ENCODE measurements at places on chromosomes 6 and 20.

- peak; percentile 92 for DNase-seq
Measured at GRCh38 chr6:28443112-28443773, at the start of gene ZSCAN23. Gene ZSCAN23, minus strand, starts transcription at chr6:28443491. Its CDS starts 7,225 bp downstream, at chr6:28436266.

GRCh38 chr6:138431256-138432062 is 27.4 kb downstream of the HEBP2 start:
- DNase-seq = no peak

DNA sequence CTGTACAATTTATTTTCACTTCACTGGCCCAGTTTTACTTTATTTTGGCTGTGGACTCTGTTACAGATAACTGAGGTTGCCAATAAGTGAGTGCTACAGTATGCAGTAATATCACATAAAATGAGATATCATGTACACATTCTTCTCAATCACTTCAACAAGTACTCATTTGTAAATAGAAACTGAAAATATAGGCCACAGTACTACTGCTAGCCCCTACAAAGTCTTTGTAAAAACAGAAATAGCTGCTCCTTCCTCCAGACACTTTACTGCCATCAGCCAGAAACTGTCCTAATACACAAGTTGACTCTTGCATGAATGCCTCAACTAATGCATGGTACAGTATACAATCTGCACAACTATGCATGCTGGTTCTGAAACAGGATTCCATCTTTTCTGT is 9.2 kb downstream of the DTNBP1 start:
- no peak for DNase-seq

- DNase-seq = no peak
Measured at GRCh38 chr20:8811801-8812594, 256.9 kb upstream of the PLCB4 start.

GRCh38 chr6:16483315-16483875 is 245.0 kb downstream of the GMPR start:
- no peak for DNase-seq

DNA sequence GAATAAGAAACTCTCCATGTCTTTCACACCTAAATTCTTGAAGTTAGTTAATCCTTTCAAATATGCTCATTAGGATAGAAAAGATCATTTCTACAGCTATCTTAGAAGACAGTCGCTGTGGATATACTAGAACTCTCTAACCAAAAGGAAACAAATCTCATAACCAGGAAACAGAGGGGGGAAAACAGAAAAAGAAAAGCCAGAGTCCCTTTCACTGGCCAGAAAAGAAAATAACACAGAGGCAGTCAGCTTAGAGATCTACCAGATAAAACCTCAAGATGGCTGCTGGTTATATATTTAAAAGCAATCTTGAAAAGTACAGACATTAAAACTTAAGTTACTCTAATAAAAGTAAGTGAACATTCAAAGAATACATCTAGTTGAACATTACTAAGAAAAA is 19.6 kb downstream of the NUP153 start:
- DNase-seq = no peak

DNA sequence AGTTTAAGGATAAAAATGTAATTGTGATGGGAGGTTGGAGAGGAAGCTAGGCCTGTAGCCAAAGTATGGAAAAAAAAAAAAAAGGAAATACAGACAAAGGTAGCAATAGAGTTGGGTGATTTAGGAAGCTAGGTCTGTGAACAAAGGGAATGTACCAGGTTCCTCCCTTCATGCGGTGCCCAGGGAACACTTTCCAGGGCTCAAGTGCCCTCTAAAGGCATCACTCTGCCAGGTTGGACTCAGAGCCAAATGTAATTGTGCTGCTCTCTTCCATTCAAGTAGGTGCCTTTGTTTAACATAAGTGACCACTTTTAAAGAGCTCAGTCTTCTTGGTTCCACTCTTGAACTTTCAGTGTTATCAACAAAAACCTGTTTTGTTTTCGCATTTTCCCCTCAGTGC is 159.7 kb upstream of the AHI1 start:
- no peak for DNase-seq

GRCh38 chr6:34207695-34208443 is 28.8 kb upstream of the HMGA1 start:
- no peak for DNase-seq

Data from aorta (tissue), 5 donors.